ENCODE measurements at places on chromosomes 6 and 20.

GRCh38 chr6:135904666-135905065, 53.2 kb downstream of the PDE7B start:
- DNase-seq, result no peak

DNA sequence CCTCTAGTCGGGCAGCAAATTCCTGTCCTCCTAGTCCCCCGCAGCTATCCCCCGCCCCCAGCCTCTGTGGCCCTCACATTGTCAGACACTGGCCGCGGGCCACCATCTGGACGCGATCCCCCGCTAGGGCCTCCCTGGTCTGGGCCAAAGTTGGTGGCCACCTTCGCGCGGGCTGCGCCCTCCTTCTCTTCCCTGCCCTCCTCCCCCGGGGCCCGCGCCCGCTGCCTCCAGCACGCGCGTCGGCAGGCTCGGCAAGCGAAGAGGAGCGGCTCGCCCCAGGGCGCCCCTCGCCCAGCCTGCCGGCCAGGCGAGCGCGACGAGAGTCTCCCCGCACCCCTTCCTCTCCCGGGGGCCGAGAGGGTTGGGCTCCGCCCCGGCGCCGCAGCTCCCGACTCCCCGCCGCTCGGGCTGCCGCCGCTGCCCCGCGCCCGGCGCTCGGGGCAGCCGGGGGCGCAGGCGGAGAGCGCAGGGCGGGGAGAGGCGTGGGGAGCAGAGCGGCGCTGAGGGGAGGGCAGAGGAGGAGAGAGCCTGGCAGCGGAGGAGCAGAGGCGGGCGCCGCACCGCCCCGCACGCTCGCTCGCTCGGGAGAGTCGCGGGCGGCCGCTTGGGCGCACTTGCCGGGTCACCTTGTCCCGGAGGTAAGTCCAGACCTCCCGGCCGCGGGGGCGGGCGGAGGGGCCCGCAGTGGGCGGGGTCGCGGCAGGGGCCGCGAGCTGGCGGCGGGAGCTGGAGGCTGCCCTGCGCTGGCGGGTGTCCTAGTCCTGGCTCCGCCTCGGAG, at the start of gene SYNDIG1:
TSS of gene SYNDIG1 (plus strand) at position 514 of the 778 bp plus-strand sequence. CDS start 73,469 bp downstream, outside the sequence.
- DNase-seq, result no peak

GRCh38 chr6:69408886-69409285, 387.9 kb downstream of the LMBRD1 start:
- no peak for DNase-seq

GRCh38 chr6:56816370-56816769, 138.5 kb upstream of the BEND6 start:
- no peak for DNase-seq

DNA sequence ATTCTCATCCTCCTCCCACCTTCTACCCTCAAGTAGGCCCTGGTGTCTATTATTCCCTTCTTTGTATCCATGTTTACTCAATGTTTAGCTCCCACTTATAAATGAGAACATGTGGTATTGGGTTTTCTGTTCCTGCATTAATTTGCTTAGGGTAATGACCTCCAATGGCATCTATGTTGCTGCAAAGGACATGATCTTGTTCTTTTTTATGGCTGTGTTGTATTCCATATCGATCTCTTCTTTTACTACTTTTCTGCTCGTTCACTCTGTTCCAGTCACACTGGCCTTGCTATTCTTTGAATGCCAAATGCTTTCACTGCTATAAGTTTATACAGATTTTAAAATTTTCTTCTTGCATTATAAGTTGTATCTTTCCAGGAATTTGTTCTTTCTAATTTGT, 57.7 kb downstream of the RSPH3 start:
- DNase-seq, result no peak

GRCh38 chr20:16069389-16070010, 503.7 kb downstream of the KIF16B start:
- no peak for DNase-seq

GRCh38 chr6:139881728-139882211, 507.3 kb upstream of the CITED2 start:
- DNase-seq, result no peak

- DNase-seq, result no peak
Observed at GRCh38 chr6:123777563-123777962, 26.1 kb upstream of the NKAIN2 start.

GRCh38 chr20:36872852-36873251, 3.1 kb upstream of the TLDC2 start:
- DNase-seq, result no peak

DNA sequence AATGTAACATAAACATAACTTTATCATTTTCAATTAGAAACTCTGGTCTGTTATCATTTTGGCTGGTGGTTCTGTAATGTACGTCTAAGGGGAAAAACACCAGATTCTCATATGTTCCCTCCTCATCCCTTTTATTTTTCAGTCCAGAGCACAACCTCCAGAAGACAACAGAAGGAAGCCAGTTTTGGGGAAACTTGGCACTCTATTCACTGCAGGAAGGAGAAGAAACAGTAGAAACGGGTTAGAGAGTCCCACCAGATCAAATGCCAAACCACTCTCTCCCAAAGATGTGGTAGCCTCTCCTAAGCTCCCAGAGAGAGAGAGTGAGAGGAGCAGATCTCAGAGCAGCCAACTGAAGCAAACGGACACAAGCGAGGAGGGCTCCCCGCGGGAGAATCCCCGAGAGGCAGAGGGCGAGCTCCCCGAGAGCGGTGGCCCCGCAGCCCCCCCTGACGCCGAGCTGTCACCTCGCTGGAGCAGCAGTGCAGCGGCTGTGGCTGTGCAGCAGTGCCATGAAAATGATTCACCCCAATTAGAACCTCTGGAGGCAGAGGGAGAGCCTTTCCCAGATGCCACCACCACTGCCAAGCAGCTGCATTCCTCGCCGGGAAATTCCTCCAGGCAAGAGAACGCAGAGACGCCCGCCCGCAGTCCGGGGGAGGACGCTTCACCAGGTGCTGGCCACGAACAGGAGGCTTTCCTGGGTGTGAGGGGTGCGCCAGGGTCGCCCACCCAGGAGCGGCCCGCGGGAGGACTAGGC, 117.8 kb downstream of the RTN4IP1 start:
- DNase-seq, result peak; percentile 30

- no peak for DNase-seq
Observed at GRCh38 chr20:30285677-30286076, 971.8 kb upstream of the DEFB115 start.

DNA sequence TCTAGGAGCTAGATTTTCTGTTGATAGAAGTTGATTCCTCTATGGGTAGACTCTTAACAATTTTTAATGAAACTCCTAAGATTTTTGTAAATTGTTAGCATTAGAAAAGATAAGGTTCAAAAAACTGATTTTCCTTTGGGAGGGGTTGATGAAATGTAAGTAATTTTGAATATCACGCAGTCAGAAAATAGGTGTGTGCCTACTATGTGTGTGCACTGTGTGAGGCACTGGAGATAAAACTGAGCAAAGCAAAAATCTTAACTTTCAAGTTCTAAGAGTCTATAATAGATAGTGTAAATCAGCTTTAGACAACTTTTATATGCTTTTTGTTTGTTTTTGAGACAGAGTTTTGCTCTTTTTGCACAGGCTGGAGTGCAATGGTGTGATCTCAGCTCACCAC, 53.3 kb downstream of the FAM217A start:
- DNase-seq, result no peak

DNA sequence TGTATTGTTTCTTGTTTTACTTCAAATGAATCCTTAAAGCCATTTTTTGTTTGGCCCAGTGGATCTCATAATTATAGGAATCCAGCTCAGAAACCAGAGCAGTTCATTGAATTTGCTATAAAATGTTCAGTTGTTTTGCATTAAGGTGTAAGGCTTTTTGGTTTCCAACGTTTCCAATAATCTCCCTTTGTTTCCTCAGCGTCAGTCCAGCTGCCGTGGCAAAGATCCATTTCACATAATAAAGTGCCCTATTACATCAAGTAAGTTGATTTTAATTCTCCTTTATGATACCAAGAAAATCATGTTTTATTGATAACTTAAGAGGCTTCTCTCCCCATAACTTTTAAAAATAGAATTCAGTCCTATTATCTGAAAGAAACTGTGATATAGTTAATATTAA, 472.6 kb downstream of the UTRN start:
- no peak for DNase-seq

DNA sequence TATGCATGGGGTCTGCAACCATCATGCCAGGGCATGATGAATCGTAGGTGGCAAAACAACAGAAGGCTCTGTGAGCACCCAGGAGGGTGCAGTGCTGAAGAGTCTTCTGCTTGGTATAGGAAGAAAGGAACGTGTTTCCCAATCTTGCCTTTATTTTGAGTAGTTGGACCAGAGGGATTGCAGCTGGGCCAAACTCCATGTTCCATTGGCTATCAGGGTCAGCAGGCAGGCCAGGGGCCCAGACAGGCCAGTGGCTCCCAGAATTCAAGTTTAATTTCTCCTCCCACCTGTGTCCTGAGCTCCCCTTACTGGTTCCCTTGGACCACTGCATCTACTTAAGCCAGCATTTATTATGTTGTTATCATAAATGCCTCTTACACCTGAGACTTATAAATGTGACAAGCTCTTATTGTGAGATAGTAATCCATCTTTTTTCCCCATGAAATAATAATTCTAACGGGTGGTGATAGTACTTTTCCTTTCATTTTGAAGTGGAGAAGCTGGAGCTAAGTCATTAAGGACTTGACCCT, 918 bp upstream of the TRIM38 start:
- no peak for DNase-seq

Data from activated CD4-positive, alpha-beta T cell treated with anti-CD3 and anti-CD28 coated beads for 4 hours (primary cell).